ENCODE measurements at places on chromosomes 16 and 17. TPM values are rescaled to one million over a fixed set of nuclear protein-coding genes. Genes with fewer than 3 reads are reported as not detected.
A peak's percentile ranks its signal among the peaks of the same experiment; 100 is the strongest.

- H3K36me3 ChIP-seq, result no peaks in the 10 kb centered on the region
- peaks cover 27% of the 10 kb centered on the region for H3K27me3 ChIP-seq
- H3K4me1 ChIP-seq, result no peaks in the 10 kb centered on the region
- H3K27ac ChIP-seq, result no peak overlapping the region
These were observed 10.6 kb upstream of the C1QTNF8 start for GRCh38 chr16:1106659-1107058.

Gene LRRC37A2
- 22.4 TPM for total RNA-seq

DNA sequence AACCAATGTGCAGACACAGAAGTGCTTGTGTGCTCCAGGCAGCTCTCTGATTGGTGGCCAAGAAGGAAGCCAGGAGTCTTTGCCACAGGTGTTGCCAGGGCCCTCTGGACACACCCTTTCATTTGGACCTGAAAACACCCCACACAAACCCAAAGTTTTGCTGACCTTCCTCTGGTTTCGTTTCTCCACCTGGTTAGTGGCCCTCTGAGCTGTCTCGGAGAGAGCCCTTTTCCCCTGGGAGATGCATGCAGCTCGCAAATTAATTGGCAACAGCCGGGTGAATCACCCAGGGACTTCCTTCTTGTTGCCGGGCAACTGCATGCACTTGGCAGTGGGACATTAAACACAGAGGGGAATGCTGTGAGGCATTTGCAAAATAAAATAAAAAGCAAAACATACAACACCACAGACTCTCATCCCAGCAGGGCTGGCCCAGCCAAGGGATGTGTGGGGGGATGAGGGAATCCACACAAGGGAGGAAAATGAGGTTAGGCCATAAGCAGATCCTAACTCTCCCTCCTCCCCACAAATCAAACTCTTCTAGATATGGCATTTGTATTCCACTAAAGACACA, 286.6 kb downstream of the SOX9 start:
- H3K36me3 ChIP-seq, result peaks cover 16% of the 10 kb centered on the region
- peak overlapping the region; percentile 39 for H3K27ac ChIP-seq
- peaks cover 22% of the 10 kb centered on the region for H3K4me1 ChIP-seq
- H3K27me3 ChIP-seq, result peaks cover 3% of the 10 kb centered on the region

- DNase-seq, result no peak
- H3K36me3 ChIP-seq, result peaks cover 42% of the 10 kb centered on the region
- no peak overlapping the region for H3K27ac ChIP-seq
- no peak overlapping the region for H3K4me3 ChIP-seq
- no peaks in the 10 kb centered on the region for H3K27me3 ChIP-seq
- no peaks in the 10 kb centered on the region for H3K4me1 ChIP-seq
These were observed 55.5 kb downstream of the SEC14L1 start for GRCh38 chr17:77196251-77196650.

DNA sequence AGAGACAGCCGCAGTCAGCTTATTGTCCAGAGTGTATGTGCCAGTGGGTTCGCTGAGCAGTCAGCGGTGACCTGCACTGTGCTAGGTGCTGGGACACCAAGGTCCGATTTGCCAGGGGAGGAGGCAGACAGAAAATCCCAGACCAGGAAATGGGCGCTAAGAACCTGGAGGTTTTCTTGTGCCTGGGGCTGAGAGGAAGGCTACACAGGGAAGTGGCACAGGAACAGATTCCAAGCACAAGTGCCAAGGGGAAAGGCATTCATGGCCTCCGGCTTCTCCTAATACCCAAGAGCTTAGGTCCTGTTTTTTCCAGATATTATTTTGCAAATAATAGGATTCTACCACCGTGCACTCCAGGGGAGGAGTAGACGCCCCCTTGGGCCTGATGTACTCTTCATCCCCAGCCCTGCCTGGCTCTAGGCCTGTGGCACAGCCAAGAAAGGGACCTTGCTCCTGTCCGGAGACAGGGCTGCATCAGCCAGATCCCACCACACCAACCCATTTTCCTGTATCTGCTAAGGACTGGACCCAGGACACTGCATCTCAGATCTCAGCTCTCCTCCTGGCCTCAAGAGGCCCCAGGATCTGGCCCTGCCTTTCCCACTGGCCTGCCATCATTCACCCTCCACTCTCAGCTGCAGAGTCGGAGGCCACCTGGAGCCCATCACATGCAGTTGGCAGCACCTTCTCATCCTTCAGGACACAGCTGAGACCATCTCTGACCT, 187.2 kb downstream of the NTN1 start:
- H3K27ac ChIP-seq, result no peak overlapping the region
- H3K4me1 ChIP-seq, result peaks cover 16% of the 10 kb centered on the region
- DNase-seq, result no peak
- H3K4me3 ChIP-seq, result no peak overlapping the region
- H3K27me3 ChIP-seq, result peaks cover 60% of the 10 kb centered on the region

Gene CNTNAP1
- 2.3 TPM for total RNA-seq

- no peaks in the 10 kb centered on the region for H3K27me3 ChIP-seq
- no peak for DNase-seq
- H3K27ac ChIP-seq, result no peak overlapping the region
- no peak overlapping the region for H3K4me3 ChIP-seq
- H3K36me3 ChIP-seq, result peaks cover 3% of the 10 kb centered on the region
These were observed 144.3 kb downstream of the MSI2 start for GRCh38 chr17:57400648-57401047.

DNA sequence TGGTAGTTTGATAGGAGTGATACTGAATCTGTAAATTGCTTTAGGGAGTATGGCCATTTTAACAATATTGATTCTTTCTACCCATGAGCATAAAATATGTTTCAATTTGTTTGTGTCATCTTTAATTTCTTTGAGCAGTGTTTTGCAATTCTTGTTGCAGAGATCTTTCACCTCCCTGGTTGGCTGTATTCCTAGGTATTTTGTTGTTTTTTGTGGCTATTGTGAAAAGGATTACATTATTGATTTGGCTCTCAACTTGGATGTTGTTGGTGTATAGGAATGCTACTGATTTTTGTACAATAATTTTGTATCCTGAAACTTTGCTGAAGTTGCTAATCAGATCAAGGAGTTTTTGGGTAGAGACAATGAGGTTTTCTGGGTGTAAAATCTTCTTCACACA, 3.2 kb downstream of the KRTAP9-9 start:
- no peak overlapping the region for H3K4me3 ChIP-seq
- no peak overlapping the region for H3K27ac ChIP-seq
- no peaks in the 10 kb centered on the region for H3K4me1 ChIP-seq
- H3K27me3 ChIP-seq, result peaks cover 57% of the 10 kb centered on the region
- no peaks in the 10 kb centered on the region for H3K36me3 ChIP-seq

GRCh38 chr17:79654960-79655382, 44.1 kb upstream of the RBFOX3 start:
- no peak overlapping the region for H3K4me3 ChIP-seq
- peak; percentile 6 for DNase-seq
- peaks cover 7% of the 10 kb centered on the region for H3K4me1 ChIP-seq
- H3K36me3 ChIP-seq, result no peaks in the 10 kb centered on the region

Gene NKIRAS2
- total RNA-seq, result 48.1 TPM

Gene CCL15
- 0.29 TPM for total RNA-seq

Gene FBXO31
- total RNA-seq, result 23.5 TPM

DNA sequence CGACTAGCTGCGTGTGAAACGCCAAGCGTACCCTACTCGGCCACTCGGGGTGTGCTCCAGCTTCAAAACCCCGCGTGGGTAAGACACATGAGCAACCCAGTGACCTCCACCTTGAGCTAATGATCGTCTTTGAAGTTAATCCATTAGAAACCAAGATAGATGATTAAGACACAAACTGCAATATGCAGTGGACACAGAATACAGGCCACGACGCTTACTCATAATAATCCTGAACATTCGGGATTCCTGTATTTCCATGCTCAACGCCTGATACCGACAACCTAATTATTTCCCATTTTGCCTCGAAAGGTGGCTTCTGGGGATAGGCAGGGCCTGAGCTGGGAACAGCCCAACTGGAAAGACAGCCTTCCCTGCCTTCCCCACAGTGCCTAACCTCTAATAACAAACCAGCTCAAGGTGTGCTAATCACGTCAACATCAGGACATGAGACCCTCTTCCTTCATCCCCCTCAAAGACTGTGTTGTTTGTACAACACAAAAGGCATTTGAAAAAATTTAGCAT, 504 bp upstream of the COPRS start:
- H3K27me3 ChIP-seq, result no peaks in the 10 kb centered on the region
- peaks cover 18% of the 10 kb centered on the region for H3K4me1 ChIP-seq
- H3K4me3 ChIP-seq, result peak overlapping the region; percentile 72
- peak overlapping the region; percentile 67 for H3K27ac ChIP-seq
- peaks cover 9% of the 10 kb centered on the region for H3K36me3 ChIP-seq

Gene ZNF821
- total RNA-seq, result 32.6 TPM

Gene PRSS33
- 0.27 TPM for total RNA-seq

Gene EXOC3L1
- total RNA-seq, result not detected

- no peak overlapping the region for H3K27ac ChIP-seq
- H3K27me3 ChIP-seq, result peaks cover 46% of the 10 kb centered on the region
- H3K4me3 ChIP-seq, result no peak overlapping the region
- H3K4me1 ChIP-seq, result no peaks in the 10 kb centered on the region
- no peaks in the 10 kb centered on the region for H3K36me3 ChIP-seq
These were observed 261.1 kb downstream of the C16orf95 start for GRCh38 chr16:87056083-87056482.

DNA sequence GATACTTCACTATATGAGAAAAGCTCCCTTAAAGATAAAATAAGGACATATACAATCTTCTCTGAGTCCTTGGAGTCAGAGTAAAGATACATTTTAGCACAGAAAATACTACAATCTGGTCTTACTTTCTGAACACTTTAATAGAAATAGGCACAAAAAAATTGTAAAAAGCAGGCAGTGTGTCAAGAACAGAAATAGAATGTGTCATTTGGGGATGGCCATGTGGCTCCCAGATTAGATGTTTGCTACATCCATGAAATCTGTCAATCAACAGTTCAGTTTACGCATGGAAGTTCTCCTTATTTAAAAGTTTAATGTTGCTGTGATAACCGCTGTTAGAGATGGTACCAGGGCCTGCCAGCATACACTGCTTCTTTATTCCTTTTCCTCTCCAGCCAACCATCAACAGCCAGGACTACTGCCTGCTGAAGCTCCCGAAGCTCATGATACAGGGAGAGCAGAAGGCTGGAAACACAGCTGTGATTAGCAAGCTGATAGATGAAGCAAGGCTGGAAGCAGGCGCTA, 278.5 kb downstream of the CEP112 start:
- peaks cover 11% of the 10 kb centered on the region for H3K4me1 ChIP-seq
- peaks cover 16% of the 10 kb centered on the region for H3K36me3 ChIP-seq
- no peak overlapping the region for H3K4me3 ChIP-seq
- H3K27me3 ChIP-seq, result no peaks in the 10 kb centered on the region
- no peak overlapping the region for H3K27ac ChIP-seq

GRCh38 chr16:24394341-24394740, 138.2 kb downstream of the CACNG3 start:
- H3K27ac ChIP-seq, result no peak overlapping the region
- no peak overlapping the region for H3K4me3 ChIP-seq
- DNase-seq, result no peak
- no peaks in the 10 kb centered on the region for H3K4me1 ChIP-seq
- no peaks in the 10 kb centered on the region for H3K36me3 ChIP-seq
- peaks cover 13% of the 10 kb centered on the region for H3K27me3 ChIP-seq

- H3K27ac ChIP-seq, result no peak overlapping the region
- no peaks in the 10 kb centered on the region for H3K27me3 ChIP-seq
- DNase-seq, result no peak
- peaks cover 12% of the 10 kb centered on the region for H3K4me1 ChIP-seq
- H3K36me3 ChIP-seq, result peaks cover 40% of the 10 kb centered on the region
These were observed 21.7 kb downstream of the MSI2 start for GRCh38 chr17:57277923-57278604.

DNA sequence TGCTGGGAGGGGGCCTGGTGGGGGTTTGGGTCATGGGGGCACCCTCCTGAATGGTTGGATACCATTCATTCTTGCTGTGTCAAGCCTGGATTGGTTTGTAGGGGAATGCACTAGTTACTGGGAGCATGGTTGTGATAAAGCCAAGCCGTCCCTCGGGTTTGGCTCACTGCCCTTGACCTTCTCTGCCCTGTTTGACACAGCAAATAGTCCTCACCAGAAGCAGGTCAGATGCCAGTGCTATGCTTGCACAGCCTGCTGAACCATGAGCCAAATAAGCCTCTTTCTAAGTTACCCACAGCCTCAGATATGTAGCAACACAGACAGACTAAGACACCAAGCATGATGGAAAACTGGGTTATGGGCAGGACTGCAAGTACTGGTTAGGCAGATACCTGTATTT, 14.6 kb downstream of the ZNF778 start:
- H3K4me3 ChIP-seq, result no peak overlapping the region
- DNase-seq, result no peak
- no peaks in the 10 kb centered on the region for H3K27me3 ChIP-seq

Gene MYADML2
- total RNA-seq, result not detected

Gene SLC12A3
- total RNA-seq, result not detected

- no peak for DNase-seq
- H3K27me3 ChIP-seq, result no peaks in the 10 kb centered on the region
- no peak overlapping the region for H3K27ac ChIP-seq
- H3K36me3 ChIP-seq, result peaks cover 15% of the 10 kb centered on the region
- no peaks in the 10 kb centered on the region for H3K4me1 ChIP-seq
These were observed 34.3 kb upstream of the SLC12A3 start for GRCh38 chr16:56830669-56831068.

Gene TMEM114
- 1.8 TPM for total RNA-seq

- H3K4me1 ChIP-seq, result no peaks in the 10 kb centered on the region
- H3K27me3 ChIP-seq, result no peaks in the 10 kb centered on the region
- H3K27ac ChIP-seq, result no peak overlapping the region
These were observed 43.7 kb downstream of the CA4 start for GRCh38 chr17:60193482-60193881.

Gene SKA2
- total RNA-seq, result 61.6 TPM

DNA sequence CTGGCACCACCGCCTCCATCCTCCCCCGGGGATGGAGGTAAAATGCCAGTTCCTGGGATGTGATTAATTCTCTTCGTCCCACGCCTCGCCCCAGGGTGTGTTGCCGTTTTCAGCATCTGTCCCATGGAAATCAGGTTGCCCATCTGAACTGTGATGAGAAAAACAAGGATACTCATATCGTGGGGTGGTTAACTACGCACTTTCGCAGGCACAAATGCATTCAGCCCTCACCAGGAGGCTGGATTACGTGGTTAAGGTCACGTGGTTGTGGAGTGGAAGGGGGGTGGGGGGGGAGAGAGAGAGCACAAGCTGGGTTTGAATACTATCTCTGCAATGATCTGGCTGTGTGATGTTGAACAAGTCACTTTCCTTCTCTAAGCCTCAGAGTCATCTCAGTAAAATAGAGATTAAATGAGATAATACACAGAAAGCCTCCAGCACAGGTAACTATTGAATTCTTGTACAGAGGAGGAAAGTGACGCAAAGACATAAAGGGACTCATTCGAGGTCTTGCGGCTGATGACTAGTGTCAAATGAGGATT, 74.7 kb downstream of the BMERB1 start:
- H3K36me3 ChIP-seq, result peaks cover 2% of the 10 kb centered on the region
- H3K27me3 ChIP-seq, result peaks cover 15% of the 10 kb centered on the region
- no peaks in the 10 kb centered on the region for H3K4me1 ChIP-seq
- no peak overlapping the region for H3K4me3 ChIP-seq
- no peak overlapping the region for H3K27ac ChIP-seq
- no peak for DNase-seq

Gene MNT
- 32.1 TPM for total RNA-seq

Gene PRDM7
- not detected for total RNA-seq

Gene LHX1
- total RNA-seq, result 1.8 TPM

All from progenitor cell of endocrine pancreas (in vitro differentiated cells).